Activated CD4-positive, alpha-beta memory T cell treated with anti-CD3 and anti-CD28 coated beads, Interleukin-2, amount 10 ng/mL, durations not matched to agents 7 days and 5 days (primary cell): ENCODE measurements at places on chromosomes 2 and 18. TPM values are rescaled to one million over a fixed set of nuclear protein-coding genes. Genes with fewer than 3 reads are reported as not detected.

The CCNT2 gene
- total RNA-seq = 35.8 TPM

The CAPN14 gene
- total RNA-seq = 0.35 TPM

The UGT1A5 gene
- not detected for total RNA-seq

The IL1B gene
- total RNA-seq = 0.48 TPM

The RBM44 gene
- total RNA-seq = 0.75 TPM

The SOX11 gene
- not detected for total RNA-seq

The ASPRV1 gene
- total RNA-seq = 0.98 TPM

The CENPA gene
- total RNA-seq = 39.5 TPM

The MC4R gene
- total RNA-seq = not detected

The UGT1A4 gene
- total RNA-seq = not detected

The ANKRD44 gene
- 214 TPM for total RNA-seq

The SLC11A1 gene
- total RNA-seq = 0.13 TPM

The CNRIP1 gene
- total RNA-seq = not detected

The TTR gene
- total RNA-seq = not detected

The FABP1 gene
- not detected for total RNA-seq

The VWC2L gene
- total RNA-seq = not detected

The RTTN gene
- 23.0 TPM for total RNA-seq

The C18orf54 gene
- 12.3 TPM for total RNA-seq

The AKAIN1 gene
- total RNA-seq = not detected

The TXNDC2 gene
- total RNA-seq = 0.30 TPM

The EPHA4 gene
- 11.8 TPM for total RNA-seq

The TNS1 gene
- total RNA-seq = 3.2 TPM

The ZBTB7C gene
- total RNA-seq = 0.95 TPM

The NPPC gene
- not detected for total RNA-seq

The NOSTRIN gene
- total RNA-seq = not detected

The KRTCAP3 gene
- 7.5 TPM for total RNA-seq

The CYB5A gene
- 20.4 TPM for total RNA-seq

The ST3GAL5 gene
- 67.1 TPM for total RNA-seq

The EVA1A gene
- not detected for total RNA-seq

The E2F6 gene
- 6.6 TPM for total RNA-seq

The IL36A gene
- not detected for total RNA-seq

The PER2 gene
- 8.7 TPM for total RNA-seq

The FAM124B gene
- 1.2 TPM for total RNA-seq

The RUFY4 gene
- 3.2 TPM for total RNA-seq

The RGPD4 gene
- not detected for total RNA-seq

The PKDCC gene
- total RNA-seq = not detected

The MAP3K19 gene
- total RNA-seq = not detected

The CFAP210 gene
- total RNA-seq = not detected
